ENCODE measurements at places on chromosomes 12 and 14.

- DNase-seq, result no peak
Observed at GRCh38 chr12:51389302-51389999, 1.8 kb downstream of the GALNT6 start.

GRCh38 chr14:55749201-55749812 is 169.3 kb downstream of the KTN1 start:
- DNase-seq, result peak; percentile 84

- no peak for DNase-seq
Observed at GRCh38 chr12:25573346-25573745, 20.3 kb upstream of the LMNTD1 start.

DNA sequence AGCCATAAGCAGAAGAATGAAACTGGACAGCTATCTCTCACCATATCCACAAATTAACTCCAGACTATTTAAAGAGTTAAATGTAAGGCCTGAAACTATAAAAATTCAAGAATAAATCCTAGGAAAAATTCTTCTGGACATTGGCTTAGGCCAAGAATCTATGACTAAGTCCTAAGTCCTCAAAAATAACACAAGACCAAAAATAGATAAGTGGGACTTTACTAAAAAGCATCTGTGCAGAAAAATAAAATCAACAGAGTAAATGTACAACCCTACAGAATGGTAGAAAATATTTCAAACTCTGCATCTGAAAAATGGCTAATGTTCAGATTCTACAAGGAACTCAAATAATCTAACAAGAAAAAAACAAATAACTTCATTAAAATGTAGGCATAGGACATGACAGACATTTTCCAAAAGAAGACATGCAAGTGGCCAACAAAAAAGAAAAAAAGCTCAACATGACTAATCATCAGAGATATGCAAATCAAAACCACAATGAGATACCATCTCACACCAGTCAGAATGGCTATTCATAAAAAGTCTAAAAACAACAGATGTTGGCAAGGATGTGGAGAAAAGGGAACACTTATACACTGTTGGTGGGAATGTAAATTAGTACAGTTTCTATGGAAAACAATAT is 61.0 kb upstream of the PPFIA2 start:
- no peak for DNase-seq

- DNase-seq, result no peak
Observed at GRCh38 chr12:32178341-32179010, 71.8 kb downstream of the BICD1 start.

GRCh38 chr14:96754162-96754844 is 42.9 kb upstream of the VRK1 start:
- no peak for DNase-seq

GRCh38 chr12:70854138-70854537 is 66.4 kb downstream of the PTPRR start:
- DNase-seq, result no peak

GRCh38 chr14:68251769-68252100 is 432.2 kb downstream of the RAD51B start:
- DNase-seq, result no peak

GRCh38 chr12:49019443-49020324 is 1.1 kb upstream of the PRKAG1 start:
- DNase-seq, result peak; percentile 64

DNA sequence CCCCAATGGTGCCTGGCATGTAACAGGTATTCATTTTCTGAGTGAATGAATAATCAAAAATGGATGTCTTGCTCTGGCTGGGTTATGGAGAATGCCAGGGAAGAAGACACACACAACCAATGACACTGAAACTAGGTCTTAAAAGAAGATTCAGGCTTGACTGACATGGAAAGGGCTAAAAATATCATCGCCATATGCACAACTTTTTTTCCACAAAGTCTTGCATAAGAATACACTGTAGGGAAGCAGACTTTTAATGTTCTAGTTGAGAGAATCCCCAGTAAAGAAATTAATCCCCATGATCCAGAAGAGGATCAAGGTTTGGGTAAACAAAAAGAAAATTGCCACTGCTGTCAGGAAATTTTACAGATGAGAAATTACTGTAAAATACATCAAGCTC is 116.4 kb downstream of the SLC2A13 start:
- no peak for DNase-seq

DNA sequence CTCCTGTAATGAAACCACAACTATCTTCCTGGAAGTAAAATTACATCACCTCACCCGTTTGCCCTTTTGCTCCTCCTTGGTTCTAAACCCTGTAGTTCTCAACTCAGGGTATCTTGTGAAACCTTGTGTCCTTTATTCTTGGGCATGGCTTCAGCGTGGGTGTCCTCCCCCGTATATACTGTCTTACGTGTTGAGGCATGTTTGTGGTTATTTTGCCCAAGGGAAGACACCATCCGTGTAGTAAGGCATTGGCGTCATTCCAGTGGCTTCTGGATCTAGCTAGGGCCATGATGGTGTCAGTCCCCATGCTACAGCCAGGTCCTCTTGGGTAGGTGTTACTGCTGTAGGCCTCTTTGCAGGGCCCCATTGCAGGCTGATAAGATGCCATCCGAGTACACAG is 115.4 kb downstream of the ZFP36L1 start:
- DNase-seq, result no peak

GRCh38 chr14:59148334-59148900 is 40.0 kb upstream of the DAAM1 start:
- DNase-seq, result no peak

DNA sequence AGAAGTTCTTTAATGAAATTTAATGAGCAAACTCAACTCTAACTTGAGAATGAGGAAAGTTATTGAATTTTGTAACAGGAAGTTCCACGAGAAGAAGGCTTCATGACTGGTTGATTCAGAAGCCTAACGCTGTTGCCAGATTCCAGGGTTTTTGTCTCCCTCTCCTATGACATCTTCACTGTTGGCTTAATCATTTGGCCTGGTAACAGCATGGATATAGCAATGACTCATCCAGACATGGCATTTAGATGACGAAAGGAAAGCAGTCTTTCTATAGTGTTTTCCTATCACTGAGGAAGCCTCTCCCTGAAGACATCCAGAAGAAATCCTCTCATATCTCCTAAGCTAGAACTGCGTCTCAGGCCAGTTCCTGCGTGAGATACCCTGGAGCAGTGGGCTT is 9.4 kb upstream of the KCNA1 start:
- peak; percentile 17 for DNase-seq

DNA sequence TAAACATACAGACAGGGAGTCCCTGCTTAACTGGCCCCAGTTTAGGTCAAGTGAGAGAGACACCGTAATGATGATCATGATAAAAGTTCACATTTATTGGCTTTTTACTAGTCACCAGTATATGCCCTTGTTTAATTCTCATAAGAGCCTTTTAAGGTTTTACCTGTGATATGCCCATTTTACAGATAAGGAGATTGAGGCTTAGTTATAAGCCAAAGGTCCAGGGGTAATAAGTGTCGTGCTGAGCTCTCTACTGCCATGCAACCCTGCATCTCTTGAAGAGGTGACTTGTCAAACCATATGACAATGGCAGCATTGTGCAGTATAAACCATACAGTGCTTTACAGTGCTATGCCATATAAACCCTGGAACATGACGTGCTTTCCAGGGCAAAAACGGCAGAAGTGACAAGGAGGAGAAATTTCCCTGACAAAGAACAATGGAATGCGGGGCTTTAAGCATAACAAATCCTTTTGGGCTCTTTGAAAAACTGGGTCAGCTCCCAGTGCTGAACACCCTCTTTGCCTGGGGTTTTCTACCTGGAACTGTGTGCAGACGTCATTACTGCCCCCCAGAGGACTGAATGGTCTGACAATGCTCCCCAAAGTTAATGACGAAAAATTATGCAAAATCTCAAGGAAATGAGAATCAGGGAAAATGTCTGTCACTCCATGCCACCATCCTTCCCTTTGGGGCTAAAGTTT is 59.7 kb upstream of the C14orf132 start:
- peak; percentile 9 for DNase-seq

- DNase-seq, result no peak
Observed at GRCh38 chr14:74089251-74090020, 4.7 kb downstream of the LIN52 start.

- DNase-seq, result peak; percentile 69
Observed at GRCh38 chr12:2291182-2291832, 238.5 kb downstream of the CACNA1C start.
